ENCODE measurements at places on chromosomes 13 and 19.
A peak's percentile ranks its signal among the peaks of the same experiment; 100 is the strongest.

DNA sequence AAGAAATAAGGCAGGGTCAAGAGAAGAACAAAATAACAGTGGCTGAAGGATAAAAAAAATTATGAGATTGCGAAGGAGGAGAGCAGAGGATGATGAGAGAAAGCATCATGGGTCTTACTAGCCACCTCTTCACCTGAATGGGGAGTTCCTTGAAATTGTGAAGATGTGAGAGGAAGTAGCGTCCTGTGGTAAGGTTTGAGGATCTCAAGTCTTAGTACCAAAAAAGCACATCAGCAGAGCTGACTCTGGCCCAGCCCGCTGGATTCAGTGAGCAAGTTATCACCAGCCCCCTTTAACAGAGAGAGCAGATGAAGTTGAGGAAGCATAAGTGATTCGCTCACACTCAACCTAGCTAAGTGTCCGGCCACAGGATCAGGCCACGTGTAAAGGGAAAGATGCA, 61.8 kb downstream of the RXFP2 start:
- no peak for DNase-seq

DNA sequence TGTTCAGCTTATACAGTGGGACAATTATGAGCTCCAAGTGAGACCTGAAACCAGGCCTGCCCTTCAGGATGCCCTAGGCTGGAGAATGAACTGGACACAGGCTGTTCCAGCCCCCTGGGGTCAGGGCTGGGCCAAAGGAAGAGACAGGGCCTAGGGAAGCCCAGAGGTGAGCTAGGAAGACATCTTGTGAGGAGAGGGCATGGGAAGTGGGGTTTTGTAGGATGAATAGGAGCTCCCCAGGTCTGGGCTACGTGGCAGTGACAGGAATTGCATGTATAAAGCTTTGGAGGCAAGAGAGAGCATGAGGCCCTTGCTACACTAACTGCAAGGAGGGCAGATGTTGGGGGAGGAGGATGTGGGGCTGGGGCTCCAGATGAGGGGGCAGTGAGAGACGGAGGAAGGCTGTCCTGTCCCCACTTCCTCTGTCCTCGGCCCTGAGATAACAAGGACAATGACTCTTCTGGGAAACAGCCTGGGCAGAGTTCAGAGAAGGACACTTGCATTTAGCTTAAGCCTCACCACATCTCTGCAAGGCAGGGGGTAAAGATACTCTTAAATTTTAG, 1.5 kb upstream of the TBXA2R start:
- DNase-seq: no peak

DNA sequence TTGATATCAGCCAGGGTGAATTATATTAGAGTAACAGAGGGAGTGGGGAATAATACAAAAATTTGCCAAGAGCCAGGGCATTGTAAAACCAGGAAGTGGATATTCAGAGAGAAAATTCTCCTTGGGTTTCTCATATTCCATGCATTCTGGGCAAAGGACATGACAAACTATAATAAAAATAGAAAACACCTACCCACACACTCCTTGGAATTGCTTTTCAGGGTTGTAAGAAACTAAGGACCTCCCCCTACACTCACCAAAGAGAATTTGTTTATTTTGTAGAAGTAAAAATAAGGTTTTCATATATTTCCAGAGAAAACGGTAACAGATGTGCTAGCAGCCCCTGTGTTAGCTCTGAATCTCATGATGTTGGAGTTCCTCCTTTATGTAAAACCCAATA, 649.6 kb downstream of the SLITRK1 start:
- no peak for DNase-seq

GRCh38 chr13:107157271-107157670, 589.3 kb upstream of the ARGLU1 start:
- DNase-seq: no peak

GRCh38 chr19:50759886-50760285, 10.4 kb upstream of the GPR32 start:
- DNase-seq: peak; percentile 35

DNA sequence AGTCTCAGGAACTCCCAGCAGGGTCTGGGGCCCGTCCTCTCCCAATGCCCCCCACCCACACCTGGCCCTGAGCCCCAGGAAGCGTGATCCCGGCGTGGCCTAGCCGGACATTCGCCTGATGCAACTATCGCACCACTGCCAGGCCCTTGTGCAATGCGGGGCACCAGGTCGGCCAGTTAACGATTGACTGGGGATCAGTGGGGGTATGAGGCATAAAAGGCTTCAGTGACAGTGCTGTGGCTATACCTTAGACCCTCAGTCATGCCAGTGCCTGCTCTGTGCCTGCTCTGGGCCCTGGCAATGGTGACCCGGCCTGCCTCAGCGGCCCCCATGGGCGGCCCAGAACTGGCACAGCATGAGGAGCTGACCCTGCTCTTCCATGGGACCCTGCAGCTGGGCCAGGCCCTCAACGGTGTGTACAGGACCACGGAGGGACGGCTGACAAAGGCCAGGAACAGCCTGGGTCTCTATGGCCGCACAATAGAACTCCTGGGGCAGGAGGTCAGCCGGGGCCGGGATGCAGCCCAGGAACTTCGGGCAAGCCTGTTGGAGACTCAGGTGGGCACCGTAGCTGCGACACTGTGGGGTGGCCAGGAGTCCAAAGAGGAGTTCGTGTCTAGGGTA, at the start of gene ANGPTL8:
TSS of gene ANGPTL8 (plus strand) at position 243 of the 624 bp plus-strand sequence. CDS start at position 262, 19 bp downstream.
- no peak for DNase-seq

DNA sequence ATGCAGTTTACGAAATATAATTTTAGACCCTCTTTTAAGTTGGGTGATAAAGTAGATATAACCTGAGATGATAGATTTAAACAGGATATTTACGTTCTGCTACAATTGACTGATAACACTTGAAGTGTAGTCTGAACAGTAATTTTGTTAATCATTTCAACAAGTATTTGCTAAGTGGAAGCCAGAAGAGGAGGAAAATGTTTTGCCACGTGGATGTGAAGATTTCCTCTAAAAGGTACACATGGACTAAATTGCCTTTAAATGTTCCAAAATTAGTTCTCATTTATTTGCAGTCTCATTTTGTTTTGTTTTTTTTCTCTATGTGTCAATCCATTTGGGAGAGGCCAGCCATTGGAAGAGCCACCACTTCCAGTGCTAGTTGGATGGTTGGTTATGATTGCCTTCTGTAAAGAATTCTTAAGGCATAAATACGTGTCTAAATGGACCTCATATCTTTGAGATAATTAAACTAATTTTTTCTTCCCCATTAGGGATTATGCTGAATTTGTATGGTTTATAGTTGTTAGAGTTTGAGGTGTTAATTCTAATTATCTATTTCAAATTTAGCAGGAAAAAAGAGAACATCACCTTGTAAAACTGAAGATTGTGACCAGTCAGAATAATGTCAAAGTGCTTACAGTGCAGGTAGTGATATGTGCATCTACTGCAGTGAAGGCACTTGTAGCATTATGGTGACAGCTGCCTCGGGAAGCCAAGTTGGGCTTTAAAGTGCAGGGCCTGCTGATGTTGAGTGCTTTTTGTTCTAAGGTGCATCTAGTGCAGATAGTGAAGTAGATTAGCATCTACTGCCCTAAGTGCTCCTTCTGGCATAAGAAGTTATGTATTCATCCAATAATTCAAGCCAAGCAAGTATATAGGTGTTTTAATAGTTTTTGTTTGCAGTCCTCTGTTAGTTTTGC, 2.8 kb downstream of the MIR17HG start:
- DNase-seq: no peak

- DNase-seq: no peak
Observed at GRCh38 chr13:65971541-65971940, 1258.6 kb downstream of the PCDH9 start.

GRCh38 chr13:43787997-43788396, 1.2 kb upstream of the ENOX1 start:
- DNase-seq: peak; percentile 89

GRCh38 chr13:107291875-107292274, 723.9 kb upstream of the ARGLU1 start:
- DNase-seq: no peak

GRCh38 chr19:16435238-16435917, 36.4 kb downstream of the EPS15L1 start:
- no peak for DNase-seq

GRCh38 chr19:41302624-41303351, 7.2 kb upstream of the CCDC97 start:
- no peak for DNase-seq

DNA sequence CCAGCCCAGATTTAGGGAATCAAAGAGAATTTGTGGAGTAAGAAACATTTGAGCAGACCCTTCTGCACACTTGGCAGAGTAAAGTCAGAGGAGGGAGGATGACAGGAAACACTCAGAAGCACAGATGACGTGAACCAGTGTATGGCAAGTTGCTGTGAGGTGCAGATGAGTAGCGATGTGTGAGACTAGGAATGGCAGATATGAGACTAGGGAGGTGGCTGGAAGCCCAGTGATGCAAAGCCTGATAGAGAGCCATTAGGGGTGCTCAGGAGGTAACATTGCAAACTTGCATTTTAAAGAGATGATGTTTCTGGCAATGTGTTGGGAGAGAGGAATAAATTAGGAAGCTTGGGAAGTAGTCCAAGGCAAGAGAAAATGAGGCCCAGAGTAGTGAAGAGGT, 44.0 kb downstream of the PCDH17 start:
- peak; percentile 2 for DNase-seq

GRCh38 chr13:21014502-21015170, 46.8 kb downstream of the LATS2 start:
- DNase-seq: no peak

GRCh38 chr19:49117677-49118564, 1.0 kb downstream of the C19orf73 start:
- DNase-seq: no peak

All from SK-N-DZ (cell line).